Stimulated activated CD8-positive, alpha-beta memory T cell treated with anti-CD3 and anti-CD28 coated beads, Interleukin-4, amount 100 ng/mL, for 4 hours (primary cell): ENCODE measurements at places on chromosomes 3 and 15.

DNA sequence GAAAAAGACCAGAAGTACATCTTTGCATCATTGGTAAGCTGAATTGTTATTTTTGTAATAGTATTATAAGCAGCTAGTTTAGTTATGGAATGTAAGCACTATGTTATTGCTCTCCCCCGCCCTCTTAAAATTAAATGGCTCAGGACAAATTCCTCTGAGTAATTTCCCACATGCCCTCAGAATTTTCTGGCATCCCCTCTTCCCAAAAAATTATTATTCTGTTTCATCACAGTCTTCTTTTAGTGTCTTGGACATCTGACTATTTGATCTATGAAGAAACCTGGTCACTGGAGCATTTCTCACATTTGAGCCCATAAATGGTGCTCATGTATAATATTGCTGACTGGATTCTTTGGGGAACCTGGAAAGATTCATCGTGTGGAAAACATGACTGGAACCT is 68.3 kb downstream of the KLHL25 start:
- DNase-seq = no peak

- DNase-seq = no peak
Measured at GRCh38 chr3:43279082-43279481, 7.3 kb upstream of the SNRK start.

GRCh38 chr15:85619992-85620689 is 174.6 kb downstream of the KLHL25 start:
- DNase-seq = no peak

DNA sequence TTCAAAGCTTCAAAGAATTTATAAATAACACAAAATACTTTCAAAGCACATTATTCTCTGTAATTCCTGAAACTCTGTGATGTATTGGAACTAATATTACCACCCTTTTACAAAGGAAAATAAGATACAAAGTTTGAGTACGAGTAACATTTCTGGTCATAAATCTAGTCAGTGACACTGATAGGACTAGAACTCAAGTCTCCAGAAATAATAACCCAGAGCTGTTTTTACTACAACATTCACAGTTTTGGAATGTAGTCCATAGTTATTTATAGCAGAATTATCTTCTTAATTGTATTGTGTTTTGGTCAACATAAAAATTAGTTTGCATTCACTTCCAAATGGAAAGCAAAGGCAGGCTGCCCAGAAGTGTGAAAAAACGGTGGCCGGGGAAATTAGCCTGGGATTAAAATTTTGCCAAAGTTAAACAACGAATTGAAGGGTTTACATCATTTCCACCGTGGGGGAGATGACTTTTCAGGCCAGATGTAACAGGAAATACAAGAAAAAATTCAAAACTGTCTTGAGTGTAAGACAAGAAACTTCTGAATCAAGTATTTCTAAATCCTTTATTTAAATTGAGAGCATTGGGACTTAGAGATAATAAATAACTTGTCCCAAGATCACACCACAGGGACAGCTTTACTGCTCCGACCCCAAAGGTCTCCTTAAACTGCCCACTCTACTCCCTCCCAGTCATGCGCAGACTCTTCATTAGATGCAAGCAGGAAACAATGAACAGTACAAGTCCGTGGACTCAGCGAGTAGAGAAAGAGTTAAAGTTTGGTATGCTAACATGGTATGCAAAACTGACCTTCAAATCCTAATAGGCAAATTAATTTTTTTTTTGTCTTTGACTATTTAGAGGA is 74.3 kb upstream of the VGLL4 start:
- no peak for DNase-seq

GRCh38 chr3:126750756-126751121 is 46.7 kb downstream of the CHCHD6 start:
- DNase-seq = no peak

- no peak for DNase-seq
Measured at GRCh38 chr15:81292523-81293001, 31.4 kb downstream of the STARD5 start.

GRCh38 chr3:106573605-106574004 is 704.8 kb upstream of the CBLB start:
- no peak for DNase-seq

DNA sequence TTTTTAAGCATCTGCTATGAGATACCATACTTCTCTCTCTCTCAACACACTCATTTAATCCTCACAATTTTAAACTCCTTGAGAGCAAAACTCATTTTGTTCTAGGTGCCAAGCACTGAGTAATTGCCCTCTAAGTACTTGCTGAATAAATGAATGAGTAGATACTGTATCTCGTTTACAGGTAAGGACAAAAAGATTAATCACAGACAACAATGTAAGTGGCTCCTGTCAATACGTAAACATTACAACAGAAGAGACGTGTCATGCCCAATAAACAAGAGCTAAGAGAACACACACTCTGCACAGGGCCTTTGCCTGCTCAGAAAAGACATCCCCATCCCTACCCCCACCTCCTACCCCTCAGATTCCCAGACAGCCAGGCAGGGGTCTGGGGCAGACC is 59.8 kb downstream of the CHSY1 start:
- DNase-seq = no peak

- DNase-seq = no peak
Measured at GRCh38 chr3:37628711-37629301, 232.9 kb upstream of the CTDSPL start.

DNA sequence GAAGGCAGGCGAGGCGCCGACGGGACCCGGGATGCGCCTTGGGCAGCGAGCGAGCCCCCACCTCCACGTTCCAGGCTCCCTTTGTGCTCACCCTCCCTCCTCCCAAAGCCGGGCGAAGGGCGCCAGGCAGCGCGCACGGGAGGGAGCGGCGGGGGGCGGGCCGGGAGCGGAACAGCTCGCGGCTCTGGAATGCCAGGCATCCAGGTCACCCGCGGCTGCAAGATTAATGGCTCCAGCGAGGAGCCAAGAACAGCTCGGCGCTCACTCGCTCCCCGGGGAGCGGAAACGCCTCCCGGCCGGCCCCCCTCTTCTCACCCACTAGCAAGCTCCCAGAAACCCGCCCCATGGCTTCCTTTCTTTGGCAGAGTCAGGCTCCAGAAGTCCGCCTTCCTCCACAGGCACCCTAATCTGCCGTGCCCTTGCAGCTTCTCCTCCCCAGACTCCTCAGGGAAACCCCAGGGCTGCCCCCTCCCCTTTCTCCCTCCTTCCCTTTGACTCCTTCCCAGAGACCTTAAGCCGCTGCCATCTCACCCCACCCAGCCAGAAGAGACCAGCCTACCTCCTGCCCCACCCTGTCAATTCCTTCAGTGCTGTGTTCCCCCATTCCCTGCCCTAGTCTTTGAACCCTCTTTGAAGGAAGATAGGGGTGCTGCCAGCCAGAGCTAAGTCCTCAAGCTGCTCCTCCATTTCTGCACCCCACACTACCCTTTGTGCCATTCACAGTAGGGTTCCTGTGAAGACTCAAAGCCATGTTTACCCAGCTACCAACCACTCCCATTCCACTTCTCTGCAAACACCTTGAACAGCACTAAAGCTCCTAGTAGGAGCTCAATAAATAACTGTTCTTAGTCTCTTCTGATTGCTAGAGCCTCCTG is 9.9 kb downstream of the AMOTL2 start:
- DNase-seq = no peak

DNA sequence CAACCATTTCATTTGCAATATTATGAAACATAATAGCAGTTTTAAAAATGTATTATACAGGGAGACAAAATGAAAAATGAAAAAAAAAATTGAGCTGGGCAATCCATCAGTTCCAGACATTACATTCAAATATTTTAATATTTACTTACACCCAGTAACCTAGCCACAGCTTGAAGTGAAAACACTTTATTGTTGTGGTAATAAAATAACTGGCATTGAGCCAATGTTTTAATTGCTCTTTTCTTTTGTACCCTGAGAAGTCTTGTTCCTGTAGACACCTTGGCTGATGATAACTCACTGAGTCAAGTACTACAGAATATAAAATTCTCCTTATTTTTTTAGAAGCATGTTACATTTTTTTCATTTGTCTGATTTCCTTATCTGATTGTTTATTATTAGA is 180.6 kb downstream of the ROBO1 start:
- no peak for DNase-seq

DNA sequence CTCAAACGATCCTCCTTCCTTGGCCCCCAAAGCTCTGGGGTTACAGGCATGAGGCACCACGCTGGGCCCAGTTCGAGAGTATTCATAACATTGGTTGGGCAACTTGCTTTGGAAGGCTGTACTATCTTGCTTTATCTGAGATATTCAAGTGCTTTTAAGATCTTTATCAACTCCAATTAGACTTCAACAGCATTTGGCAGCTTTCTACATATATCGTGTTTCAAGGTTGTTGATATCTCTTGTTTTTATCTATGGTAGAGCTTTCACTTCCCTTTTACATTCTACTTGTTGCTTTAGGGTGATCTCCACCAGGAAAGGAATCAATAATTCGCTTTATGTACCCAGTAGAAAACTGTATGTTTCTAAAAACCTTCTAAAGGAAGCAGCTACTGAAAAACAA is 395.3 kb downstream of the IL5RA start:
- no peak for DNase-seq

DNA sequence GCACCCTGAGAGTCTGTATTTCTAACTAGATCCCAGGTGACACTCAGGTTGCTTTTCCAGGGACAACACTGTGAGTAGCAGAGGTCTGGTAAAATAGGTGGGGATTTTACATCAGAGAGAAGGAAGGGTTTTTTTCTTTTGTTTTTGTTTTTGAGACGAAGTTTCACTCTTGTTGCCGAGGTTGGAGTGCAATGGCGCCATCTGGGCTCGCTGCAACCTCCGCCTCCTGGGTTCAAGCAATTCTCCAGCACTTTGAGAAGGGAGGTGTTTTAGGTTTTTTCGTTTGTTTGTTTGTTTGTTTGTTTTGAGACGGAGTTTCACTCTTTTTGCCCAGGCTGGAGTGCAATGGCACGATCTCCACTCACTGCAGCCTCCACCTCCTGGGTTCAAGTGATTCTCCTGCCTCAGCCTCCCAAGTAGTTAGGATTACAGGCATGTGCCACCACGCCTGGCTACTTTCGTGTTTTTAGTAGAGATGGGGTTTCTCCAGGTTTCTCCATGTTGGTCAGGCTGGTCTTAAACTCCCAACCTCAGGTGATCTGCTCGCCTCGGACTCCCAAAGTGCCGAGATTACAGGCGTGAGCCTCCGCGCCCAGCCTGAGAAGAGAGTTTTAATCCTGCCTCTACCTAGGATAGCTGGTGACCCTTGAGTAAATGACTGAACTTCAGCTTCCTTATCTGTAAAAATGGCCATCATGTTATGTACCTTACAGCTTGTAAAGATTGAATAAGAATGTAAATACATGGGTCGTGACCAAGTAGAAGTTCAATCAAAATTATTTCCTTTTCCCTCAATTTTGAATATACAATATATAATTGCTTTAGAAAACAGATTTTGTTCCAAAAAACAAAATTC is 95.9 kb upstream of the FNDC3B start:
- DNase-seq = no peak

GRCh38 chr3:38651153-38651789 is 1.8 kb upstream of the SCN5A start:
- peak; percentile 32 for DNase-seq
